Muscle of back (tissue), 13 donors: ENCODE measurements at places on chromosomes 13 and 19.
A peak's percentile ranks its signal among the peaks of the same experiment; 100 is the strongest.

GRCh38 chr19:50909240-50910070 is 1.7 kb downstream of the KLK4 start:
- DNase-seq: no peak

DNA sequence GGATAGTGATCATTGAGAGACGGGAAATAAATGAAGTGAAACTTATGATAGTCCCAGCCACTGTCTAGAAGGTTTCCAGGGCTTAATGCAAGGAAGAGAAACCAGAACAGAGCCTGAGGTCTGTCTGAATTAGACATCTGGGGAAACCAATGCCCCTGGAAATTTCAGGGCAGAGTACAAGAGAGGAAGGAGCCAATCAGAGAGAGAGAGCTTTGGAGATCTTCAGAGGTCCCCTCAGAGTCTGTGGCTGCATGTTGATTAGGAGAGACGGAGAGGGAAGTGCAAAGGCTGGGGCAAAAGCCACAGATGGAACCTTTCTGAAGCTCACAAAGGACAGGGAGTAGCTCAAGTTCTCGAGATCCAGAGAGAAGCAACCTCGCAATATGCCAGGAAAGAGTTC is 378.0 kb downstream of the DNAJC15 start:
- DNase-seq: no peak

DNA sequence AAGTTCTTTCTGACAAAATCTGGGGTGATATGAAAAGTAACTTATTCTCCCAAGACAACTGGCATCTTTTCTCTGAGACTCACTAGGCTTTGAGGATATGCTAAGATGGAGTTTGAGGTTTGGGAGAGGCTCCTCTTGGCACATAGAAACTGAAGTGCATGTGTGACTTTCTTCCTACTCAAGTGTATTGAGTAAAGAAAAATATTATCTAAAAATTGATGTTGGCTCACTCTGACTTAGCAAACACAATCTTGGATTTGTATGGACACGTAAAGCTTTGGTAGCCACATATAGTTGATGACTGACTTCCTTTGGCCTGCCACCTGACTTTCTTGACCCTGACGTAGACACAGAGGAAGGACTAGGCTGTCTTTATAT is 71.1 kb upstream of the KLF12 start:
- no peak for DNase-seq

DNA sequence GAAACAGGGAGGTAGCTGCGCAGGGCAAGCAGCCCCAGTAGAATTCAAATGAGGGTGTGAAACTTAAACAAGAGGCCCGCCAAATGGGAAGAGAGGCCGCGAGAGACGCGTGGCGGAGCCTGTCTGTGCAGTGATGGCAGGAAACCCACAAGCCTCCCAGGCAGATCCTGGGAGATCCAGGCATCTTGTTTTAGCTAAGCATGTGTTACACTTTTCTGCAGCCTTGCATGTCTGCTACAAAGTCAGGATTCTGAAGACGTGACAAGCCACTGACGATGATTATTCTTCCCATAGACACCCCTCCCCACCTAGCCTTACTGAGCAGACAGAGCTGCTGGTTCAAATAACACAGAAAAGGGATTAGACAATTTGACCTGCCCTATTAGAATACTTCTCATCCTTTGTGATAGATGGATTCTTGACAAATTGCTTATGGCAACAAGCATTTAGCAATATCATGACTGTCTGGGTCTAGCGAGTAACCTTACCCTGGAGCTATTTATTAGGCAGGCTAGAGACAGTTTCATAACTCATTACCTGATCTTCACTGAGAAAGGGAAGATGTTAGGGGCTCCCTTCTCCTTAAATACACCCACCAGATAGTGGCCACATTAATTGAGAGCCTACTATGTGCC is 185.2 kb upstream of the IRS2 start:
- DNase-seq: peak; percentile 14
